ENCODE measurements at places on chromosomes 7 and 10. TPM values are rescaled to one million over a fixed set of nuclear protein-coding genes. Genes with fewer than 3 reads are reported as not detected.
A peak's percentile ranks its signal among the peaks of the same experiment; 100 is the strongest.

Gene C10orf67
- polyA plus RNA-seq = 2.7 TPM

Gene USP6NL
- polyA plus RNA-seq = 30.0 TPM

Gene BMPER
- polyA plus RNA-seq = 22.7 TPM

Gene KIF11
- 48.9 TPM for polyA plus RNA-seq

GRCh38 chr10:33365871-33366411 is 31.5 kb upstream of the NRP1 start:
- DNase-seq = no peak

- DNase-seq = no peak
These were observed 119.1 kb upstream of the PHYHIPL start for GRCh38 chr10:59057345-59057744.

- DNase-seq = no peak
These were observed 95.5 kb downstream of the OTUD1 start for GRCh38 chr10:23534326-23534725.

DNA sequence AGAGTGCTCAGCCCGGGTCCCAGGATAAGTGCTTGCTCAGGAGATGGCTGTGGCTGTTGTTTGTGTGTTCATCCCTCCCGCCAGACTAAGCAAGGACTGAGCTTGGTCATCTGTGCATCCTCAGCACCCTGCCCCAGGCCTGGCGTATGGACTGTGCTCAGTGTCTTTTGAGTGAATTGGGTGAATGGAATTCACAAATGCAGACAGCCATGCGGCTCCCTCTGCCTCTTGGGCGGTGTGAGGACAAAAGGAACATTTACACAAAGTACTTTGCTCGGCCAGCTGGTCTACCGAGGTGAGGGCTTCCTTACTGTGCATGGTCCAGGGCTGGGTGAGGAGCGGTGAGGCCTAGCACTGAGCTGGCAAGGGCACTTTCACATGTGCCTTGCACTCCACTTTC is 120.2 kb downstream of the CDH23 start:
- no peak for DNase-seq

GRCh38 chr7:81211204-81211933 is 292.5 kb upstream of the SEMA3C start:
- no peak for DNase-seq

DNA sequence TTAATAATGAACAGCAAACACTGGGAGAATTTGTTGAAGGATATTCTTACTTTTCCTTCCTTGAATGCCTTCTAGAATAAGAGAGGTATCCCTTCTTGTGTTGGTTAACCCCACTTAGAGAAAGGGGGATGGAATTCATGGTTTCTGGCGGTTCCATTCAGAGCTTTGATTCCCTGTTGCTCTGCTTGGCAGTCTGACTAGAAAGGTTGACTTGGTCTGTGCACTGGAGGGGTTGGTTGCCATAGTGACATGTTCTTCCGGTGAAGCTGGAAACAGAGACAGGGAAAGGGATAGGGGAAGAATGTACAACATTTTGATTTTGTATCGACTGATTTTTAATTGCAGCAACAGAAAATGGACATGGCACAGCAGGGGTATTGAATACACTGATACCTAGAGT is 2.5 kb downstream of the TMEM178B start:
- peak; percentile 0 for DNase-seq

Measured in left kidney (tissue), 8 donors.